ENCODE measurements at places on chromosomes 5 and 9.

DNA sequence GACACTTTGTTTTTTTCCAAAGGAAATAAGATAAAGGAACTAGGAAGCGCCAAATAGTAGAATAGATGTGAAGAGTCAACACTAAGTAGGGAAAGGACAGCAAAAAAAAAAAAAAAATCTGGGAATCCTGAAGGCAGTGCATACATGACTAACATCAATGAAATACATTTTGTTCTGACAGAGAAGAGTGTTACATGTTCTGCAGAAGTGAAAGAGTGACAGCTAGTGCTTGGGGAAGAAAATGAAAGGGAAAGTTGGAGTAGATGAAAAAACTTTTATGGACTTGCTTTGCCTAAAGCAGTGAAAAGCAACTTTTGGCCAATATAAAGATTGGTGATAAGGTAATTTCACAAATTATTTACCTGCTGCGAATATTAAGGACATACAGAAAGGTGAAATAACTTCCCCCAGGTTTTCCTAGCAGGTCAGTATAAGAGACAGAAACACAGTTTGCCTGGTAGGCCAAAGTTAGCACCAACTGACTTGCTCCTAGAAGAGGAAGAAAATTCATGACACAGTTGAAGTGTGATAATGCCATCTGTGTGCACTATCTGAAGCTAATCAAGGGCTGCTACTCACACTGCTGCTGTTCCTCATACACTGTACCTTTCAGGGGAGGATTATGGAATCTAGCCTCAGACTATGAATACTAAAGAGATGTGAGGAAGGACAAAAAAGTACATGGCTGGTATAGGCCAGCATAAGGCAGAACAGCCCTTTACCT is 38.6 kb downstream of the RANBP6 start:
- no peak for DNase-seq

DNA sequence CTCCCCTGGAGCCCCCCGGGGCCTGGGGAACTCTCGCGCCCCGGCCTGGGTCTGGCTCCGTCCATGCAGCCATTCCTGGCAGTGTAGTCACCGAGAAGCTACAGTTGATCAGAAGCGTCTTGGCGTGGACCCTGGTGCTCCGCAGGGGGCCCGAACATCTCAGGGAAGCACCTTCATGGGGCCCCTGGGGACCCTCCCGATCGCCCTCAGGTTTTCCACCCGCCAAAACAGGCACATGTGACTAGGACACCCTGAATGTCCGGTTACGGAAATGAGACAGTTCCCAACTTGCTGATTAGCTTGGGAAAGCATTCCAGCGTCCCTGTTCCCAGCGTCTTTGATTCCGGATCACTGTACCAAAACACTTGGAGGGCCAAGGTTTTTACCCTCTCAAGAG is 472 bp downstream of the FBXO4 start:
- DNase-seq, result no peak

GRCh38 chr9:103942200-103942599 is 151.9 kb upstream of the SMC2 start:
- DNase-seq, result no peak

DNA sequence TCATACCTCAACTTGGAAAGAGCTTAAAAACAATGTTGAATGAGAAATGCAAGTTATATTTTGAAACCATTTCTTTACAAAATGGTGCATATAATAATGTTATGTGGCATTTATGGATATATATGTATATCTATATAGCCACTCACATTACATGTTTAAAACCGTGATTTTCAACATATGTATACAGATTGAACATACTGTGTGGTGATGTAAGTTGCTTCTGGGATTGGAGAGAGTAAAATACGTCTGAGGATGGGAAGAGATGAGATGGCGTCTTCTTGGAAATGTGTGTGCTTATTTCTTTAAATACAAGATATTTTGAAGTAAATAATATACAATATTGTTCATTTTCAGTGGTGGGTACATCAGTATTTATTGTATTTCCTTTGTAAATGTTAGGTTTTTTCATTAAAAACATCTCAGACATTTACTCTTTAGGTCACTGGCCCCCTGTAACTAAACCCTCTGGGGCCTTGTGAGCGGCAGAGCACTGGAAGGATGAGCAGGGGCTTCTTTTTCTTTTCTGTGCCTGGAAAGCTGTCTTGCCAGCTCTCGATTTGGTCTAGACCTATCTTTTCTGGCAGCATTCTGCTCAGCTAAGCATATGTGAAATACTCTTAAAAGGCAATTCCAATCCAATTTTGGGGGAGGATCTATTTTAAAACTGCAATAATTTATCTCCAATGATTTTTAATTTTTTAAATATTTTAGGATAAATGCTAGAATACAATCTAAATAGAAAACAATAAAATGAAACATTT is 42.8 kb upstream of the HMHB1 start:
- no peak for DNase-seq

DNA sequence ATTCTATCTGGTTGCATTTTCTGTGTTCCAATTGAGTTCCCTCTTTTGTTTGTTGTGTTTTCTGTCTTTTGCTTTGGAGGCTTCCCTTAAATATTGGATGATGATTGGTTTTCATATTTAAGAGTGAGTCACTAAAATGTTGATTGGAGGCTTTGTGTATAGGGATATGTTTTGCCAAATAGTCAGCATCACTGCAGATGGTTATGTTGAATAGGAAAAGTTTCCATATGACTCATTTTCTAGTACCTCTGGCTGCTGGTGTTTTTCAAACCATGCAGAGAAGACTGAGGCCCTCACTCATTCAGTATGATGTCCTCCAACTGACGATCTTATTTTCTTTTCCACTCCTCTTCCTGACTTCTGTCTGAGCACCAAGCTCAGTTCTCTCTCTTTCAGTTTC is 1290.0 kb downstream of the EFNA5 start:
- DNase-seq, result no peak

- DNase-seq, result no peak
These were observed 6.1 kb downstream of the ST6GALNAC4 start for GRCh38 chr9:127910613-127911205.

DNA sequence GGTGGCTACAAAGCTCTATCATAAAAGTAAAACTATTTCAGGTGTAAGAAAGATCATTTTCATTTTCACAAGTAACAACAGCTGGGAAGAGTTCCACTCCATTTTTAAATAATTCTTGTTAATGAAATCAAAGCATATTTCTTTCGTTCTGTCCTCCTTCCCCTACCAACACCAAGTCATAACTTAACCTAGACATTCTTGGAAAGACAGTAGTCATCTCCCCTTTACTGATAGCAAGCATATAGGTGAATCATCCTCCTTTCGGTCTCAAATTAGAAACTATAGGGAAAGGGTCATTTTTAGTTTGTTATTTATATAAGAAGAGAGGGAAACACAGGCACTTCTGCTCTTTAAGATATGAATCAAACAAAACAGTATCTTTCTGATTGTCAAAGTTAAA is 38.2 kb downstream of the MPDZ start:
- DNase-seq, result no peak

DNA sequence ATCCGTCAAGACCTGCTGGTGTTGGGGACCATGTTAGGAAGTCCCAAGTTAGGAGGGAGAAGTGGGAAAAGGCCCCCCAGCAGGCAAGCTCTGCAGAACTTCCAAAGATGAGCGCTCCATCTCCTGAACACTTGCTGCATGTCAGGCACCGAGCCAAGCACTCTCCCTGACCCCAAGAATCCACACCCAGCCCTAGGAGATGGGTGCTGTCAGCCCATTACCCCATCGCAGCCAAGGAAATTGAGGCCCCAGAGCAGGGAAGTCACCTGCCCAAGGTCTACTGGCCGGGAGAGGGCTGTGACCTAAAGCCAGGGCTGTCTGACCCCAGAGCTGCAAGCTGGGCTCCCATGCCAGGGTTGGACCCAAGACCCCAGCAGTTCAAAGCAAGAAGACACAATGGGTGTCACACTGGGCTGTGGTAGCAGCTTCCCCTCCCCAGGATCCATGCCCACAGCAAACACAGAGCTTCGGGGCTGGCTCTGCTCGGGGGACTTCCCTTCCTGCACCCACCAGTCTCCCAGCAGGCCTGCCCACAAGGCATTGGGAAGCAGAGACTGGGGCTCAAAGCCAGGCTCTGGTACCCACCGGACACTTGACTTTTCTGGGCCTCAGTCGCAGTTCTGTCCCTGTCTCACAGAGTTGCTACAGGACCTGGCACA is 13.5 kb downstream of the EEIG1 start:
- no peak for DNase-seq

DNA sequence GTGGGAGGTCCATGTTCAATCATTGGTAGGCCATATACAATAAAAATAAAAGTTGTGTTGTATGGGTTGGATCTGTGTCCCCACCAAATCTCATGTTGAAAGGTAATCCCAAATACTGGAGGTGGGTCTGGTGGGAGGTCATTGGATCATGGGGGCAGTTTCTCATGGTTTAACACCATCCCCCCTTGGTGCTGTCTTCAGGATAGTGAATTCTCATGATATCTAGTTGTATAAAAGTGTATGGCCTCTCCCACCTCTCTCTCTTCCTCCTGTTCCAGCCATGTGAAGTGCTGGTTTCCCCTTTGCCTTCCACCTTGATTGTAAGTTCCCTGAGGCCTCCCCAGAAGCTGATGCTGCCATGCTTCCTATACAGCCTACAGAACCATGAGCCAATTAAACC is 15.1 kb downstream of the SPATA9 start:
- no peak for DNase-seq

GRCh38 chr9:132441404-132441803 is 31.4 kb downstream of the CFAP77 start:
- no peak for DNase-seq

DNA sequence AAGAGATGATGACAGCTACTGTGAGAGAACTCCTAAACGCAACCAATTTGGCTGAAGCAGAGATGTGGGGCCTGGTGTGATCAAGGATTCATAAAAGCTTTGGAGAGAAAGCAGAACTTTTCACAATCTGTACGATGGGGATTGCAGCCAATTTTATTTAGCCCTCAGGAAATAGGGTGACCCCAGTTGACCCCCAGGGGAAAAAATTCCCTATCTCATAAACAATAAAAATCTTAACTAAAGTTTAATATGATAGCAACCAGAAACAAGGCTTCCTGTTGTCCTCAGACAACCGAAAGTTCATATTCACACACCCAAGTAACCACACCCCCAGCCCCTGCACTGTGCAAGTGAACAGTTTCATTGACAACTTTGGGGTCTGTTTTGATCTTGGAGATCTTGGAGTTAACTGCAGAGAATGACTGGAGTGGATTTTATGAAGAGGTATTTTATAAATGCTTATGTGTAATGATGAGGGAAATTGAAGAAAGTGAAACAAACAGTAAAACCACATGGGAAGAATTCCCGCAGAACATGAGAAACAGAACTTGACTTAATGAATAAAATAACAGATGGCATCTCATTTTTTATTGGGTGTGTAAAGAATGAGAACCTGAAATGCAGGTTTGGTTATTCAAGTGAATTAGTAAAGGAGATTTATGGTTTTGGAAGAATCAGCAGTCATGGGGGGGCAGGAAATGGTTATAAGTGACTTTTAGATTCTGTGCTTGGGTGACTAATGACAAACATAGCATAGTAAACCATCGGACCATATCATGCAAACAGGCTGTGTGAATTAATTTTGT is 94.5 kb downstream of the PDE4D start:
- DNase-seq, result no peak

- no peak for DNase-seq
These were observed 24.5 kb downstream of the LECT2 start for GRCh38 chr5:135930029-135930948.

DNA sequence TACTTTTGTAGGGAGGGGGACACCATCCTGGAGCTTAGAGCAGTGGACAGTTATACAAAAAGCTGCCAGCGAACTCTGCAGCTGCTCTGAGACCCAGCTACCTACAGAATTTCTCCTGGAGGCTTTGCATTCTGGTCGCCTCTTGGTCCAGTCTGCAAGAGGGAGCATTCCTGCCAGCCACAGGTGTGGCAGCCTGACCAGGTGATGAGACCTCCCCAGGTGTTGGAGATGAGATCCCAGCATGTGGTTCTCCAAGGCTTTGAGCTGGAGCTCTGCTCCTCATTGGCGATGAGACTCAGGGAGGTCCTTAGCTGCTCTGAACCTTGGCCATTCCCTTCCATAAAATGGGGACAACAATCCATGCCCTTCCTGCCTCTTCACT is 69.3 kb downstream of the RGS3 start:
- DNase-seq, result no peak

DNA sequence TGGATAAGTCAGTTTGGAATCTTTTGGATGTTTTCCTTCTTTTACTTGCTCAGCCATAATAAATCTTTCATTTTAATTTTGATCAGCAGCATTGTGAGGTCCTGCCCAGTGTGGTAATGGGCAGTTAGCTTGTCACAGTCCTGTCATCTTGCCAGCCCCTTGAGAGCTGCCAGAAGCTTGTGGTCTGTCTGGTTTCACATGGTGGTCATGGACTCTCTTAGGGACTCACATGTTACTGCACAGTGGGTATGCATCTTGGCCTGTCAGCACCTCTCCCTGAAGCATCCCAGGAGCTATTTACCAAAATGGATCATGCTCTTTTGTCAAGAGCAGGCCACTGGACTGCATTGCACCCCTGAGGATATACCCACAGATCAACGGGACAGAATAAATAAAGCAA is 60.3 kb downstream of the DAPK1 start:
- no peak for DNase-seq

DNA sequence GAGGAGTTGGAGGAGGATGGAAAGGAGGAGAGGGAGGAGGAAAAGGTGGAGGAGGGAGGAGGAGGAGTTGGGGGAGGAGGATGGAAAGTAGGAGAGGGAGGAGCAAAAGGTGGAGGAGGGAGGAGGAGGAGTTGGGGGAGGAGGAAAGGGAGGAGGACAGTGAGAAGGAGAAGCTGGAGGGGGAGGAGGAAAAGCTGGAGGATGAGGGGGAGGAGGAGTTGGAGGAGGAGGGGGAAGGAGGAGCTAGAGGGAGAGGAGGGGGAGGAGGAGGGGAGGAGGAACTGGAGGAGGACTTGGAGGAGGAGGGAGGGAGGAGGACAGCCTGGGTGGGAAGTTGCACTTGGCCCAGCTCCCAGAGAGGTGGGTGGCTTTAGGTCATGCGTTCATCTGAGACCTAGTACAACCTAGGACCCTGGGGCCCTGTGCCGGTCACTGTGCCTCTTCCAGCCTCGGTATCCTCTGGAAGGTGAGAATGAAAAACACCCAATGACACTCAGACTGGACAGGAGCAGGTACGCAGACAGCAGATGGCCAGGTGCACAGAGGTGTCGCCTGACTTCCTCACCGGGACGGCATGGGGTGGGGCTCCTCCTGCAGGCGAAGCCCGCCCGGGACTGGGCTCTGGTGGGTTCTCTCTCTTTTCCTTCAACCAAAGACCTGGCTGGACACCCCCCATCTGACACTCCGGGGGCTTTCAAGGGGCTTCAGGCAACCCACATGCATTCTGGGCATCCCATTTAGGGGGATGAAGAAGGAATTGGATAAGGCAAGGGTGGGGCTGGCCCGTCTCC is 12.2 kb upstream of the SLC2A6 start:
- DNase-seq, result no peak

DNA sequence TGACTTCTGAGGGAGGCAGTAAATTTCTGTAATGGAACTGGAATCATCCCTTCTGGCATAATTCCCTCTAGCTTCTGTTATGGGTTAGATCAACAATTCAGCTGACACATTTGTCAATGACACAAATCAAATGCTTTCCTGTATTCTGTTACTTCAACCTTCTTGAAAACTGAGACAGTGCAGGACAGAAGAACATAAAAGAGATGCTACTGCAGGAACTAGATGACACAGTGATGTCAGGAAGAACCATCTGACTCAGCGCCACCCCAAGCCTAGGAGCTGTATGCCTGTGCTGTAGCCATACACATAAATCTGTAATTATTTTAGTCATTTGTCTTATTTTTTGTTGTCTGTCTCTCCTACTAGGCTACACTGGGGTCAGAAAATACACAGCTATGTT is 18.2 kb upstream of the CEP120 start:
- no peak for DNase-seq

GRCh38 chr9:84897362-84898094 is 228.0 kb downstream of the NTRK2 start:
- no peak for DNase-seq

GRCh38 chr5:63263411-63263810 is 684.8 kb downstream of the LRRC70 start:
- DNase-seq, result no peak
